Esophagus squamous epithelium (tissue), 5 donors: ENCODE measurements at places on chromosomes 11 and 22.

DNA sequence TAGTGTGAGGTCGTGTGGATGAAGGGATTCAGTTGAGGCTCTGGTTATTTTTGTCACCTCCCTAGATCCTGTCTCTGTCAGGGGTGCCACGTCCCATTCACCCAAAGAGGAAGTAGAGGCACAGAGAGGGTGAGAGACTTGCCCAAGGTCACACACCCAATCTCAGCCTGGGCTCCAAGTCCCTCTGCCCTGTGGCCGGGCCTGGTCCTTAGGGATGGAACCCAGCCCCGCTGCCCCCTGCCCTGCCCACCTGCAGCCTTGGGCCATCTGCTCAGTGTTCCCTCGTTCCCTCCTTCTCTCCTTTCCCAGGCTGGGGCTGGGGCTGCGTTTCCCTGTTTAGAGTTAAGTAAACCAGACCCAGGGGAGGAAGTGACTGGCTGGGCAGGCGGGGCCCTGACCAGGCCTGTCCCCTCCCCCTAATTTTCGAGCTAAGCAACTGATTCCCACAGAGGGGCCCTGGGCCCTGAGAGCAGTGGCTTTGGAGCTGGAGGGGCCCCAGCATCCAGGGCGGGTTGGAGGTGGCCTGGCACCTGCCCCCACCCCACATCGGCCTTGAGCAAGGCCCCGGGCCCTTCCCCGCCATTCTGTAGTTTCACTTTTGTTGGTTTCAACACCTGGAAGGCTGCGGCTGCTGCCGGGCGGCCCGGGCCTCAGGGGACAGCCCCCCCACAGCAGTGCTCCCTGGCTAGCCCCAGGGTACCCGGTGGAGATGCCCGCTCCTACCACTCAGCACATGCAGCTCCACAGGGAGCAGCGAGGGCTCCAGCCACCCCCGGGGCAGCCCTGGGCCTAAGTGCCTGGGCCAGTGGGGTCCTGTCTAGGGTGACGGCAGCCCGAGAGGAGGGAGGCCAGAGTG, 1.5 kb downstream of the TCIRG1 start:
- no peak for DNase-seq

- DNase-seq = no peak
Measured at GRCh38 chr11:16966930-16967671, 47.1 kb downstream of the PLEKHA7 start.

DNA sequence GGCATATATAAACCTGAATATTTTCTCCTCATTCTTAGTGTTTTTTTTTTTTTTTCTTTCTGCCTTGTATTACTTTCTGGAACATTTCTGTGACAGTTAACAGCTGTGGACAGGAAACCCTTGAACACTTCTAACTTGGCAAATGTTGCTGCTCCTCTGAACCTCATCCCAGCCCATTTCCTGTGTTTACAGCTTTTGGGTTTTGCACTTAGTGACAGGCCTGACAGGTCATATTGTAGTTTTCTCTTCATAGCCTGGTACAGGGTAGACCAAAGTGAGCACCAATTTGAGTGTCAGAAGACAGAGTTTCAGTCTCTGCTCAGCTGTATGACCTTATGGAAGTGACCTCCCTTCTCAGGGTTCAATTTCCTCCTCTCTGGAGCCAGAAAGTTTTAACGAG, 91.6 kb downstream of the STIM1 start:
- DNase-seq = no peak

DNA sequence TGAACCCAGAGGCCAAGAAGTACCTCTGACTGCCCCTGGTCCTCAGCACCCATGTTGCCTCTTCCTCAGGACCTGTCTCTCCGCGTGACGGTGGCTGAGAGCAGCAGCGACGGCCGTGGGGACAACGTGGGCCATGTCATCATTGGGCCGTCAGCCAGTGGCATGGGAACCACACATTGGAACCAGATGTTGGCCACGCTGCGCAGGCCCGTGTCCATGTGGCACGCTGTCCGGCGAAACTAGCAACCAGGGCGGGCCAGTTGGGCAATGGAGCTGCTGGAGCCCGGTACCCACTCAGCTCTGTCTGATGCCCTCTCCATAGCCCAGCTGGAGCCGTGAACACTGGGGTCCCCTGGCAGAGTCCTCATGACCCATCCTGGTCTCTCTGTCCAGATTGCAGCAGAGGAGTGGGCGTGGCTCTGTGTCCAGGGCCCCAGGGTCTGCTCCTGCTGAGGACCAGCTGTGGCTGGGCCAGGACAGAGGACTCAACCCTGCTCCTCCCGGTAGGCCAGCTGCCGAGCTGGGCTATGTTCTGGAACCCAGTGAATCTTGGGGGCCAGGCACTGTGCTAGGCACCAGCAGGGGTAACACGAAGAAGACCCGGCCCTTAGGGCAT, 8.0 kb upstream of the RHOD start:
- DNase-seq = no peak

GRCh38 chr11:35971841-35972422, 28.1 kb downstream of the LDLRAD3 start:
- DNase-seq = no peak

DNA sequence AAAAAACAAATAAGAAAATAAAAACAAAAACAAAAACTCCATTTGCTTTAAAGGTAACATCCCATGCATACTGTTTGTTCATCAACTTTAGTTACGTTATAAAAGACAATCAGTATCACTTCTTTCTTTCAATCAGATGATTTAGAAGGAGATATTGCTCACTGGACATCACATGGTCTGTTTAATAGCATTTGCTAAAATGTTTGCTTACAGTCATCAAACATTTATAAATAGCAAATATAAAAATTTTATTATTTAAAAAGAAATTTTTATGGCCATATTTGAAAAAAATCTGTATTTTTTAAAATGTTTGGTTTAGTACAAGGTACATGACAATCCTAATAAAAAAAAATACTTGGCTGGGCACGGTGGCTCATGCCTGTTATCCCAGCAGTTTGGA, 22.6 kb downstream of the MMP26 start:
- DNase-seq = no peak

DNA sequence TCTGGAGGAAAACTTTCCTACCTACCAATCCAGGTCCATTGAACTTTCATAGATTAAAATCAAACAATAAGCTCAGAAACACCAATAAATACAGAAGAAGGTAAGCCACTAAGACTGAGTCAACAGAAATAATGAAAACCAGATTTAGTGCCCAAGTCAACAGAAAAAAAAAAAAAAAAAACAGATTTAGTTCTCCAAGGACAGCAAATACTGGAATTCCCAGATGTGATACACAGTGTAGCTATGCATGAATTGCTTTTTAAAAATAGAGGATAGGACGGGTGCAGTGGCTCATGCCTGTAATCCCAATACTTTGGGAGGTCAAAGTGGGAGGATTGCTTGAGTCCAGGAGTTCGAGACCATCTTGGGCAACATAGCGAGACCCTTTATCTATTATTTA, 15.7 kb downstream of the DMC1 start:
- no peak for DNase-seq

DNA sequence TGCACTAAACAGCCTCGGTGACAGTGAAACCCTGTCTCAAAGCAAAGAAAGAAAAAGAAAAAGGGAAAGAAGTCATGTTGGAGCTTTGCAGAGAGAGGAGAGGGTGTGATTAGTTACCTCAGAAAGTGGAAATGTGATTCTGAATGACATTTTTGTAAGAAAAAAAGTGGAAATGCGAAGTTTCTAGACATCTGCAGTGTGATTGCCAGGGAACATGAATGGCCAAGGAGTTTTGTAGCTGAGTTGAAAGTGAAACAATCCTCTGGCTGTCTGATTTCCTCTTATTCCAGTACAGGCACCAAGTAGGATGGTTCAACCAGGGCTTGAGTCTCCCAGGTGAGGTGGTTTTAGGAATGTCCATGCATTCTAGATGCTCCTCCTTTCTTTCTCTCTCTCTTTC, 17.8 kb upstream of the SYVN1 start:
- DNase-seq = no peak

- DNase-seq = no peak
Measured at GRCh38 chr11:58927393-58928106, 11.7 kb upstream of the GLYATL1 start.

DNA sequence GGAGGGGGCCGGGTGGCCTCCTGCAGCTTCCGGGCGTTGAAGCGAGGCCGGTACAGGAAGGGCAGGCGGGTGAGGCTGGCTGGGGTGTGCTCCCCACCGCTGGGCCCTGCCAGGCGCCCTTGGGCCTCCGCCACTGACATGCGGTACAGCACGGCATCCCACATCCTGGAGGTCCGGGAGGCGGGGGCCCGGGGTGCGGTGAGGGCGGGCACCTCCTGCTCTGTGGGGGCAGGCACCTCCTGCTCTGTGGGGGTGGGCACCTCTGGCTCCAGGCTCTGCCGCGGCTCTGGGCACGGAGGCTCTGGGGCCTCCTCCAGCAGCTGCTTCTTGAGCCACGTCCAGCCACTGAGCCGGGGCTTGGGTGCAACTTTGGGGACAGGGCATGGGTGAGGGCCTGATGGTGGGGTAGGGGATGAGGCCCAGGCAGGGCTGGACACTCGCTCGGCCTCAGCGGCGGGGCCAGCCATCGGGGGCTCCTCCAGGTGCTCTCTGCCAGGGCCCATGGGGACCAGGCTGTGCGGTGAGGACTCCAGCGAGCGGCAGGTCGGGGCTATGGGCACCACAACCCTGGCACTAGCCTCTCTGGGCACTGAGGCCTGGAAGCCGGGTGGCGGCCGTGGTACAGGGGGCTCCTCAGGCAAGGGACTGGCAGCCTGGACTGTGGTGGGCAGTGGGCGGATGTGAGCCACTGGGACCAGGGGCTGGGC, 2.3 kb downstream of the PRR33 start:
- DNase-seq = no peak

DNA sequence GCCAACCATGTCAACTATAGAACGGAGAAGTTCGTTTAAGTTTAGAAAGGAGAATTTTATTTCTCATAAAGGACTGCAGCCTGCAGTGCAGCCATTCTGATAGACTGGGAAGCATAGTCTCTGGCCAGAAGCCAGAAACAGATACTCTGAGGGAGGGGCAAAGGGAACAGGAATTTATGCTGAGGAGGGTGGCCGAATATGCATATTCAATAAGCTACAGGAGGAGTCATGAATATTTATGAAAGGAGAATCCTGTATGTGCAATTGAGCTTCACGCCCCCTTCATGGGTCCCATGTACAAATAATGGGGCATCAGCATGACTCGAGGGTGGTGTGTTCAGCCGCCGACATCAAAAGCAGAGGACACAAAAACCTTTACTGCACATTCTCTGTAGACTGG, 199.9 kb downstream of the CWF19L2 start:
- DNase-seq = no peak

DNA sequence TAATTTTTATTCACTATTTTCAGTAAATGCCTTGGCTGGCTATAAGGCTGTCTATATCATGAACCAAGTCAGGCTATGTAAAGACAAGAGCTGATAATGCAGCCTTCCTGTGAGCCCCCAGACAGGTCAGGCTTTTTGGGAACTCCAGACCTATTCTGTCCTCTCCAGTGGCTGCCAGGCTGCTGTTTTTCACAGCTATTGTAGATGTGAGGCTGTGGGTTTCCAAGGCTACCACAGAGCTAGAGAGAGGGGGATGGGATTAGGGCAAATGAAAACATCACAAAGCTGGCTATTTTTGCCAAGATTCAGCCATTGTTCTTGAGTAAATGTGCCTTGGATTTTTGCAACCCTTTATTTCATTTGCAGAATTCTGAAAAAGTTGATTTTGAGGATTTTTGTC, 55.7 kb upstream of the SORL1-AS1 start:
- DNase-seq = no peak

GRCh38 chr22:24105013-24105360, 76.3 kb upstream of the SUSD2 start:
- DNase-seq = no peak

DNA sequence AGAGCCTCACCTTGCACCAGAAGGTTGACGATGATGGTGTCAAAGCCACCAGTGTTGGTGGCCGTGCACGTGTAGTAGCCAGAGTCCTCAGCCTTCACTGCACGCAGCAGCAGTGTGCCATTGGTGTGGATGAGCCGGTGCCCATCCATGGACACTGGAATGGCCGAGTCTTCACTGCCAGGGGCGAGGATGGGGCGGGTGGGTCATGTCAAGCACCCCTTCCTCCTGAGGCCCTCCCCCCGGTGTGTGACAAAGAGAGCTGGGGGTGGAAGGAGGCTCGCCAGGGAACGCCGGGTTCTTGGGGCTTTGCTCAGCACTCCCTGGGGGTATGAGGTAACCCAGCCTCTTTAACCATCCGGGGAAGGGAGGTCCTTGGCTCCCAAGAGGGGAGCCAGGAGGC, 111.6 kb downstream of the CEP164 start:
- DNase-seq = no peak

- no peak for DNase-seq
Measured at GRCh38 chr11:34476849-34477248, 36.7 kb downstream of the ELF5 start.

DNA sequence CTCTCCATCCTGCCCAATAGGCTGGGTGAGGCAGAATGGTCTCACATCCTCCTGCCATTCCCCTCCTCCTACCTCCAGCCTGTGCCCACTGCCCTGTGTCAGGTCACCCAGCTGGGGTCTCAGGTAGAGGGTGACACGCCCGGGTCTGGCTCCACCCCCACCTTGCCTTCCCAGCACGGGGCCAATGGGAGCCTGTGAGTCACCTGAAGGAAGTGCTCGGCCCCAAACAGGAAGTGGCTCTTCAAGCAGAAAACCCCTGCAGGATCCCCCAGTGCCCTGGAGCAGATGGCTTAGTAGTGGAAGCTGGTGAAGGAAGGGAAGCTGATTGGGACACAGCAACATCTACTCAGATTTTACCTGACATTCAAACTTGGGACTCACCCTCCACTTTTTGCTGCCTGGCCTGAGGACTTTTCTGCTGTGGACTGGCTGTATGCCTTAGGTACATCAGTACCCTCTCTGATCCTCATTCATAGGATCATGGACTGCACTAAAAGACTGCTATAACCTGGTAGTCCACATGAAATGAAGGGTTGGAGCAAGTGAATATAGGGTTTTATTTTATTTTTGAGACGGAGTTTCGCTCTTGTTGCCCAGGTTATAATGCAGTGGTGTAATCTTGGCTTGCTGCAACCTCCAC, 33.4 kb downstream of the GDPD5 start:
- DNase-seq = no peak

GRCh38 chr22:36211237-36211861, 9.7 kb upstream of the APOL4 start:
- no peak for DNase-seq

DNA sequence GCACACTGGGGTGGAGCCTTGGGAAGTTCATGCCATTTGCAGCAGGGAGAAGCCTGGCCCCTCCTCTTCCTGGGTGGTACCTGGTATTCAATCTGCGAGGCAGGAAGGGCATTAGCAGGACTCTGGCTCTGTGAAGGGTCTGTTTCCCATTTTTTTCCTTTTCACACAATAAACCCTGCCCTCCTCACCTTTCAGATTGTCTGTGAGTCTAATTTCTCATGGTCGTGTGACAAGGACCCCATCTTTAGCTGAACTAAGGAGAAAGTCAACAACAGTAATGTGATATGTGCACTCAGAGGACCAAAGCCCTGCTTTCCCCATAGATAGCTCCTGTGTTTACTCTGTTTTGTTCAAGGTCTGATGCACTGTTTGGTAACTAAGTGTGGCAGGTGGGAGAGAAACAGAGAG, 26.6 kb upstream of the CASP4 start:
- no peak for DNase-seq

DNA sequence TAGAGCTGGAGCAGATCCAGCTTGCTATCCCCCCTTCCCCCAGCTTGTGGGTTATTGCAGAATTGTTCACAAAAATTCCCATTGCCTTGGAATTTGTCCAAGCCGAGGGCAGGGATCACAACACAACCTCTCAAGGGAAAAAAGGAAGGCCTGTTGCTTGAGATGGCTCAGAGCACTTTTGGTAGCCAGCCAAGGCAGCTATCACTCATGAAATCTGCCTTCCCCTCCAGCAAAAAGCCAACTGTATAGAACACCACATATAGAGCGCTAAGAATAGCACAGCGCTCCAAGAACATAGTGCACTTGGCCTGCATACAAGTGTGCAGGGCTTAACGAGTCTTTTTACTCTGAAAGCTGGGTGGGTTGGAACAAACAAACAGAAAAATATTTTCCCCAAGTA, 46.2 kb downstream of the FAM83F start:
- no peak for DNase-seq
